Stimulated activated memory B cell treated with anti-CD40 and anti-IgM and Interleukin-4, amounts not matched to agents 10 μg/mL and 1 μg/mL and 100 μg/mL, for 72 hours (primary cell): ENCODE measurements at places on chromosomes 12 and 14.

DNA sequence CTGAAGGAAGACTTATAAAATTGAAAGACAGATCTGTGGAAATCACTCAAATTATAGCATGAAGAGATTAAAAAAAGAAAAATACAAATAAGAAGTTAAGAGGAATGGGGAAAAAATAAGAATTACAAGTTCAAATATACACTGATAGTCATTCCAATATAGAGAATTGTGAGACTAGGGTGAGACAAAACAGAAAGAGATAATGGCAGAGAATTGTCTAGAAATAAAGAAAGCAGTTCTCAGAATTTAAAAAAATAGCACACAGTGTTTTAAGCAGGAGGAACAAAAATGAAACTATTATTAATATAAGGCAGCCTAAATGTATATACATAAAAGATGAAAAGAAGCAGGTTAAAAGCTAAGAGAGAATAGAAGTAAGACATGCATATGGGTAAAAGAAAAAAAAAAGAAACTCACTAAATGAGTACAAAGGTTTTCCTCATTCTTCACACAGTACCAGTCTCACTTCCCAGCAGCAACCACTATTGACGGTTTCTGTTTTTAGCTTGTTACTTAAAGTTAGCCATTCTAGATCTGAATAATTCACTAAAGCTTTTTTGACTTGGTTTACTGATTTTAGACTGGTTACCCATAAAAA, 31.1 kb downstream of the SLC38A4 start:
- ATAC-seq, result peak; percentile 48

GRCh38 chr12:7369274-7369729, 65.4 kb downstream of the ACSM4 start:
- ATAC-seq, result no peak

DNA sequence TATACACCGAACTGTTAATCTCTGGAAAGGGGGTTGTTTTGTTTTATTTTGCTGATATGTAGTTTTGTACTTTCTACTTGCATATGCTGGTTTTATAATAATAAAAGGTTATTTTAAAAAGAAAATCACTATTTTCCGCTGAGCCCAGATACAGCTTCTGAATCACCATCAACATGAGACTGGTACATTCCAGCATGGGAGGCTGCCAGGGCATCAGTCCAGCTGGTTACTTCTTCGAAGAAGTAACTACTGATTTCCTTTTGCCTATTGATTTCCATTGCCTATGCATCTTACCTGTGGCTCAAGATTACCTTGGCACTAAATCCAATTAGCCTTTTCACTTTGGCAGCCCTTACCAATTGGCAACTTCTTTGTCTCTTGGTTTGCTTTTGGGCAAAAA, 11.7 kb upstream of the OSBPL8 start:
- no peak for ATAC-seq

- no peak for ATAC-seq
Measured at GRCh38 chr12:52542157-52542556, 10.8 kb downstream of the KRT71 start.
